ENCODE measurements at places on chromosomes 2 and 18.

DNA sequence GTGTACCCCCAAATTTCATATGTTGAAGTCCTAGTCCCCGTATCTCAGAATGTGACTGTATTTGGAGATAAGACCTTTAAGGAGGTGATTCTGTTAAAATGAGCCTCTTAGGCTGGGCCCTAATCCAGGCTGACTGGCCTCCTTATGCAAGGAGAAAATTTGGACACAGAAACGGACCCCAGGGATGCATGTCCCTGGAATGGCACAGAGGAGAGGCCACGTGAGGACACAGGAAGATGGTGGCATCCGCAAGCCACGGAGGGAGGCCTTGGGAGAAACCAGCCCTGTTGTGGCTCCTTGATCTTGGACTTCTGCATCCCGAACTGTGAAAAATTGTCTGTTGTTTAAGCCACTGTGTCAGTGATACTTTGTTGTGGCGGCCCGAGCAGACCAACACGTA is 150.7 kb downstream of the COL4A4 start:
- DNase-seq: no peak

DNA sequence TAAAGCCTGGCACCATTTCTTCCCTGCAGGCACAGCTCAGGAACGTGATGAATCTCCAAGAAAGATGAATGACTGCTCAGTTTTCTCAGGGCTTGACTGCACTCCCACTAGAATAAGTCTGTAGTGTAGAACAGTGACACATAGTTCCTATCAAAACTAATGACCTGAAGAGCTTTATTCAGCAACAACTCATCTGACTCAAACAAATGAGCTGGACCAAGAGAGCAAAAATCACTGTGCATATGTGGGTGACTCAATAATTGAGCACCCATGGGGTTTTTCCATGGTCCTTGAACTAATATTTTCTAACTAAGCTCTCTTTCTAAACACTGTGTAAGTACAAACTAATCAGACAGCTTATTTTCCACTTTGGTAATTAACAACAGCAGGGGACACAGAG is 61.1 kb upstream of the XDH start:
- DNase-seq: peak; percentile 7

DNA sequence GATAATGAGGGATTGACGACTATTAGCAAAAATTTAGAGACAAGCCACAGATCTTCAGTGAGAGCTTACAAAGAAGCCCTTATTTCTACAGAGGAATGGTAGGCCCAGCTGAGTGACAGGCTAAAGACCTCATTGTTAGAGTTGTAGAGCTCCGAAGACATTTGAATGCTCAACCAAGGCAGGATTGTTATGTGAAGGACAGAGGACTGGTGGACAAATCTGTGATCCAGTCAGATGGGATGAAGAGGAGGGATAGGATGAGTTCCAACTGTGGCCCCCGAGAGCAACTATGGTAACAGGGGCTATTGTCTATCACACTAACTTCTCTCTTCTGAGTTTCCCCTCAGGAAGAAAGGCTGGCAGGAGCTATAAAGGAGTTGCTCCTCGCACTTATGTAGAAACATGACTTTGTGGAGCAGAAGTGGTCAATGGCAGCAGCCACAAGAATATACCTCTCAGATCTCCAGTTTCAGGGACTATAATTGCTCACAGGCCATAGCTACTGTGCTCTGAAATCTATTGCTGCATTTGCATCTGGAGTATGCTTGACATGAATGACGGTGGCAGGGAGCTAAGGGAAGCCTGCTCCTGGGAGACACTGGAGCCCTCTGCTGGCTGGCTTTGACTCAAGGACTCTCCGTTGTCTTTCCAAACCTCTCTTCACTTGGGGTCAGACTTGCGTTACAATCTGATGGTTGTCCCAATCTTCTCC is 50.3 kb upstream of the GREB1L start:
- peak; percentile 38 for DNase-seq

- DNase-seq: no peak
Observed at GRCh38 chr2:137968477-137969417, 4.5 kb downstream of the HNMT start.

- peak; percentile 30 for DNase-seq
Observed at GRCh38 chr18:51195451-51196117, 1.9 kb downstream of the MEX3C start.

DNA sequence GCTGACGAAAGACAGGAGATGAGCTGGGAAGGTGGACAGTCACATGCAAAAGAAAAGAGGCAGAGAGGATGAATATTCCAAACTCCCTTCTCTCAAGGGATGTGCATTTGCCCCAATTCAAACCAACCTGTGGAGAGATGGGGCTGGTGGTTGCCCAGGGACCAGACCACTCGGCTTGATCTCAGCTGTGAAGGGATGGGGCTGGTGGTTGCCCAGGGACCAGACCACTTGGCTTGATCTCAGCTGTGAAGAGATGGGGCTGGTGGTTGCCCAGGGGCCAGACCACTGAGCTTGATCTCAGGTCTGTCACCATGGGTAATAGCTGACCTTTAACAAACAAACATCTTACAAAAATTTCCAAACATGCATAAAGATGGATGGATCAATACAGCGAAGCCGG is 42.5 kb upstream of the SALL3 start:
- no peak for DNase-seq

GRCh38 chr18:21330122-21330701 is 88.2 kb downstream of the GREB1L start:
- DNase-seq: peak; percentile 25

- DNase-seq: no peak
Observed at GRCh38 chr2:85371045-85371444, 16.5 kb downstream of the ELMOD3 start.

- no peak for DNase-seq
Observed at GRCh38 chr18:67301592-67301991, 214.9 kb downstream of the DSEL start.

DNA sequence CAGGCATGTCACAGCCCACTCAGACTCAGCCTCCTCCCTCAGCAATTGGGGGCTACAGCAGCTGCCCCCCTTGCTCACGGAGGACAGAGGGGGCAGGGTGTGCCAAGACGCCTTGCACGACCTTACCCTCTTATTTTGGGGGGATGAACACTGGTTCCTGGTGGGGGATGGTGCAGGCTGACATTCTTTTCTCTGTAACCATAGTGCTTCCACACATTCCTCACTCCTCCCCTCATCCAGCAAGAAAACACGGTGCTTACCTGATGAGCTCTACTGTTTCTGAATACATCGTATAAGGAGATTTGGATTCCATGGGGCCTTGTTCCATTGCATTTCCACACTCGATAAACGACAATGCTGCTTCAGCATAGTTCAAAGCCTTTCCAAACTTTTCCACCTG is 75.4 kb upstream of the REV1 start:
- DNase-seq: no peak

- DNase-seq: no peak
Observed at GRCh38 chr2:23159746-23160405, 225.1 kb upstream of the KLHL29 start.

DNA sequence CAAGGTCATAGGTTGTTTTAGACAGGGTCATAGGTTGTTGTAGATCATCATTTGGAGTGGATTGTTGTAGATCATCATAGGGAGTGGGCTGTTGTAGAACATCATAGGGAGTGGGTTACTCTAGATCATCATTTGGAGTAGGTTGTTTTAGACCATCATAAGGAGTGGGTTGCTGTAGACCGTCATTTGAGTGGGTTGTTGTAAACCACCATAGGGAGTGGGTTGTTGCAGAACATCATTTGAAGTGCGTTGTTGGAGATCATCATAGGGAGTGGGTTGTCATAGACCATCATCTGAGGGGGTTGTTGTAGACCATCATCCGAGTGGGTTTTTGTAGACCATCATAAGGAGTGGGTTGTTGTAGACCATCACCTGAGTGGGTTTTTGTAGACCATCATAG is 9.5 kb upstream of the TRPM8 start:
- no peak for DNase-seq

DNA sequence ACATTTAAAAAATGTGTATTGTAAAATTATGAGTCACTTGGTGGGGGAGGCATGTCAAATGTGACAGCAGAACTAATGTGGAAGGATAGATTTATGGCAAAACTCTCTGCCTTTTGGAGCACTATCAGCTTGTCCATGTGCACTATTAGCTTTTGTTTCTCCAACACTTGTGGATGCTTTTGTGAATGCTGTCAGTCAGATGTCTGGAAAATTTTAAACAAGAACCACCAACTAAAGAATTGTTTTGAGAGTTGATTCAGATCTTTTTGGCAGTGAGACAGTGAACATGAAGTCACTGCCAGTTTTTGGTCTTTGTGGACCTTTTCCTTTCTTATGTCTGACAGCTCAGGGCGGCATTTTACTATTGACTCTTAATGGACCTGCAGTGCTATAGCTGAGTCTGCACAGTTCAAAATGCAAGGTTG is 72.4 kb downstream of the KIAA1328 start:
- DNase-seq: no peak

- DNase-seq: no peak
Observed at GRCh38 chr2:204407204-204408014, 137.9 kb upstream of the PARD3B start.

- no peak for DNase-seq
Observed at GRCh38 chr2:240211096-240211495, 70.6 kb upstream of the OTOS start.

- no peak for DNase-seq
Observed at GRCh38 chr2:234536178-234536965, 39.5 kb upstream of the ARL4C start.

DNA sequence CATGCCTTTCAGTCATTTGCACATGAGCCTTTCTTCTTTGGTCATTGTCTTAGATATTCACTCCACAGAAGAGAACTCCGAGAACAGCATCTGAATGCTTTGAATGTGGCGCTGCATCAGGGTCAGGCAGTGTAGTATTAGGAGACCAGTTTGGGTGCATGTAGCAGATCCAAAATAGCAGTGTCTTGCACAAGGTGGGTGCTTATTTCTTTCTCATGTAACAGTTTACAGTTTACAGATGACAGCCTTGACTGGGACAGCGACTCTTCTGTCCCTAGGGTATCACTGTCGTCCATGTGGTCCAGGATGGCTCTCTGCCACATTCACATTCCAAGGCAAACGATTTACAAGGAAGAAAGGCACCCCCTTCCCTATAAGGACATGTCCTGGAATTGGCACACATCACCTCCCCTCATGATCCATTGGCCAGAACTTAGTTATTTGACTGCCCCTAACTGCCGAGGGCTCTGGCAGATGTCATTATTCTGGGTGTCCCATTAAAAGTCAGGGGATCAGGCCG is 101.0 kb downstream of the STPG4 start:
- no peak for DNase-seq

GRCh38 chr18:5879479-5879882 is 15.8 kb downstream of the TMEM200C start:
- DNase-seq: no peak

DNA sequence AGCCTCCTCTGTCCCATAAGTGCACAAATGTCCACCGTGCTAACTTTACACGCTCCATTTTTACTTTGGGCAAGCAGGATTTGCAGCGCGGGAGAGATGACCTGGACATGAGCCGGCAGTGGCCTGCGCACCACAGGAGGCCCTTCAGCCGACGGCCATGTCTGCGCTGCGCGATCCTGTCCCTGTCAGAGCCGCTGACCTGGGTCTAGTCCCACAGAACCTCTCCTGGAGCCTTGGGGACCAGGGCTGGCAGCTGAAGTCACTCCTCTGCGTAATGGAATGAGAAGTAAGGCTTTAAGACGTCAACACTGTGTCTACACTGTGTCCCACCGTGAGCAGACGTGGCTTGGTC is 29.6 kb downstream of the ADI1 start:
- DNase-seq: no peak

- DNase-seq: peak; percentile 76
Observed at GRCh38 chr2:95314964-95315611, 17.9 kb downstream of the KCNIP3 start.

- no peak for DNase-seq
Observed at GRCh38 chr18:12086677-12087470, 6.8 kb upstream of the ANKRD62 start.

GRCh38 chr2:238404406-238405216 is 22.1 kb upstream of the ASB1 start:
- DNase-seq: no peak

- DNase-seq: no peak
Observed at GRCh38 chr18:47383729-47384128, 132.3 kb upstream of the SKOR2 start.

- no peak for DNase-seq
Observed at GRCh38 chr2:66688951-66689350, 254.0 kb downstream of the MEIS1 start.

DNA sequence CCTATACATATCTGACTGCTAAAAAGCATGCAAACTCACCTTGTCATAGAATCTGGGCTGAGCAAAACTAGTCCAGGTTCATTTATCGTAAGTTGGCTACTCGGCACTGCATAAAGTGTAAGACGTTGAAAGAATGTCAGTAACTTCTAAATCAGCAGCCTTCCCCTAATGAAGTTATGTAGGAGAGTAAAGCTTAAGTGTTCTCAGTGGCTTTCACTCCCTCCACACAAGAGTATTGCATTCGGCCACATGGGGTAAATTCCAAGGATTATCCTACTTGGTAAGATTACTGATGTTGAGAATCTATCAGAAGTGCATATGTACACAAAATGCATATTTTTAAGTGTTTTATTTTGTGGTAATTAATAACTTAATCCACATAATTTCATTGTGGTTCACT is 130.1 kb downstream of the LCLAT1 start:
- DNase-seq: no peak

DNA sequence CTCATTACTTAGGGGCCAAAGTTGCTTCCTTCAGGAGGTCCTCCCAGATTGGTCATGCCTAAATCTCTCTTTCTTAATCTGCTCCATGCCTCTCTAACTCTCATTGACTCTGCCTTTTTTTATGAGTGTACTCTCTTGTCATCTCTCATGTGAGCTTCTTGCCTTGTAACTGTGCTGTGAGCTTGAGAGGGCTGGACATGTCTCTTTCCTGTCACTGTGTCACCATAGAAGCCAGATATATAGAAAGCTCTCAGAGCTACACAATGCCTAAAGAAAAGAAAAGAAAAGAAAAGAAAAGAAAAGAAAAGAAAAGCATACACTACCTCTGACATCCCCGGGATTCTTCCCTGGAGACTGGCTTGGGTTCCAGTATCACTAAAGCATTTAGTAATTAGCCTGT is 161.5 kb upstream of the SKOR2 start:
- DNase-seq: no peak

- no peak for DNase-seq
Observed at GRCh38 chr2:111184725-111185310, 64.1 kb downstream of the BCL2L11 start.

DNA sequence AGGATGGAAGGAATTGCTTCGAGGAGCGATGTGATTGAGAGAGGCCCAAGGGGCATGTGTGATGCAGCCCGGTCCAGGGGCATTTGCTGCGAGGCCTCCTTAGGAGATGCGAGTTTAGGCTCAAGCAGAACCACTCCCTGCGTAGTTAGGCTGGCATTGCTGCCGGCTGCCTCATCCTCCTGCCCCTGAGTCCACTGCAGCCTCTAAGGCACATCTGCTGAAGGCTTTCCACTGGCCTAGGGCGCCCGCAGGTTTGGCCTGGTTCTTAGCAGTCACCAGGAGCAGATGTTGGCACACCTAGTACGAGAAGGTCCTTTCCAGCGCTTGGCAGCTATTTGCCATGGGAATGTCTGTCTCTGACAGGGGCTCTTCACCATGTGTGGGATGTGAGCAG is 20.7 kb downstream of the INPP5D start:
- DNase-seq: no peak
